Fibroblast of skin of scalp (primary cell): ENCODE measurements at places on chromosomes 7 and 10.

GRCh38 chr10:71381611-71382010 lies 15.1 kb upstream of the CDH23 start:
- no peak for DNase-seq

DNA sequence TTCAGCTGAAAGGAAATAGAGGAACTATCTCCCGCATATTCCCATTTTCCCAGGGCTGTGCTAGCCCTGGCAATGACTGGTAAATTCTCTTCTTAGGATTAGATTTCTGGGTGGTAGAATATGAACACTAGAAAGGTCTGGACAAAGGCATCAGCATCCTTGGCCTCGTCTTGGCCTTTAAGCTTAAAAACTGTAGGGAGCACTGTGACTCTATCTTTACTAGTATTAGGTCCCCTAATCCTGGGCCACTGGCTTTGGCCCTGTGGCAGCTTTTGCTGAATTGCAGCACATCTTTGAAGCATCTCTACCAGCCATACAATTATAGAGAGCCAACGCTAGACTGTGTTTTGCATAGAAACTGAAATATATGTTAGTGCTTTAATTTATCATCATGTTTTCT lies 41.5 kb upstream of the EBLN1 start:
- peak; percentile 5 for DNase-seq

DNA sequence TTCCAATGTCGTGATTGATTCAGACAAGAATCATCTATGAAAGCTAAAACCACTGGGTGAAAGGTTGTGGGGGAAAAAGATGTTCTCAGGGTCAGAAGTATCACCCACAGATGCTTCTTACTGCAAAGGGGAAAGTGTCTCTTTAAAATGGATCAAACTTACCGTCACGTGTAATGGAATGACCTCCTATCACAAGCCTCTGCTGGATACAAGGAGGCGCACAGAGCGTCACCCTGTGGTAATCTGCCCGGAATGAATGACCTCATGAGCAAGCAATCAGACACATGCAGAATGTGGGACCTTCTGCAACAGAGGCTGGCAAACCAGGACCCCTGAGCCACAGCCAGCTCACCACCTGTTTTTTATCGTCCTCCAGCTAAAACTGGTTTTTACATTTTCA lies 33.0 kb downstream of the WIPF3 start:
- DNase-seq, result peak; percentile 55

- DNase-seq, result no peak
Measured at GRCh38 chr7:88358526-88358838, 51.8 kb upstream of the STEAP4 start.

GRCh38 chr10:1174022-1174421 lies 117.8 kb downstream of the WDR37 start:
- no peak for DNase-seq

- DNase-seq, result peak; percentile 25
Measured at GRCh38 chr10:121927318-121927840, 452 bp downstream of the ATE1 start.

DNA sequence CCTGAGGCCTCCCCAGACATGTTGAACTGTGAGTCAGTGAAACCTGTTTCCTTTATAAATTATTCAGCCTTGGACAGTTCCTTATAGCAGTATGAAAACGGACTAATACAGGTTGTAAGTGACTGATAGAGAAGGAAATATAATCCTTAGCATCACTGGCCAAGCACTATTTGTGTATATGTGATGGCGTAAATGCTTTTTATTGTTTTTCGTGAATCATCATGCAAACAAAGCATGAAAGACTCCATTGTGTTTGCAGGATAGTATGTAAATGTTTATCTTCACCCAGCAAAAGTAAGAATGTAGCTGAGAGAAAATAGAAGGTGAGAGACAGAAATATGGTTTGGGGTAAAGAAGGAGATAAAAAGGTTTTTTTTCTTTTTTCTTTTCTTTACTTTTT lies 92.5 kb upstream of the LRGUK start:
- no peak for DNase-seq

- DNase-seq, result peak; percentile 30
Measured at GRCh38 chr7:46220066-46220630, 299.1 kb upstream of the IGFBP3 start.

GRCh38 chr7:76051840-76052239 lies 3.9 kb downstream of the MDH2 start:
- no peak for DNase-seq

- DNase-seq, result peak; percentile 26
Measured at GRCh38 chr7:24825931-24826661, 68.8 kb upstream of the GSDME start.

DNA sequence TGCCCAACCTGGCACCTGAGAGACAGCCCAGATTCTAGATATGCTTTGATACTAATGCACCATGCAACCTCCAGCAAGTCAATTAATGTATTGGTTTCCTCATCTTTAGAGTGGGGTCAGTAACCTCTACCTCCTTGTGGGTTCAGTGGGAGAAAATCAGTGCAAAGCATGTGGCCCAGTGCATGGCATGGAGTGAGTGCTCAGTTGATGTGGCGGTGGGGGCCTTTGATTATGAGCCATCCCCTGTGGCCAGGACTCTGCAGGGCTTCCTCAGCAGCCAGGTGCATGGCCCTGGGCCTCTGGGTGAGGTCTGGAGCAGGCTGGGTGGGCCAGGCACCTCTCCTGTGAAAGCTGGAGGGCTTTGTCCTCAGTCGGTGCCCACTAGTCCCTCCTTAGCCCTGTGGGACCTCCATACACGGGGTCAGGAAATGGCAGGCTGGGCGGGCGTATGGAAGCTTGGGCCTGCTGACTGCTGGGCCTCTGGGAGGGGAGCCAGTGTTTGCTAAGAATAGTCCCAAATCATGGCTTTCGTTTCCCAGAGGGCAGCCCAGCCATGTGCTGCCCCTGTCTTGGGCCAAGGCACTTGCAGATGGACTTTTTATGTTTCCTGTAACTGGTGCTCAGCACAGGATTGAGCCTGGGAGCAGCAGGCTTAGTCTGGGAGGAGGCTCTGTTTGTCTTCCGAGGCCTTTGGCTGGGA lies 3.4 kb downstream of the PALD1 start:
- DNase-seq, result no peak

DNA sequence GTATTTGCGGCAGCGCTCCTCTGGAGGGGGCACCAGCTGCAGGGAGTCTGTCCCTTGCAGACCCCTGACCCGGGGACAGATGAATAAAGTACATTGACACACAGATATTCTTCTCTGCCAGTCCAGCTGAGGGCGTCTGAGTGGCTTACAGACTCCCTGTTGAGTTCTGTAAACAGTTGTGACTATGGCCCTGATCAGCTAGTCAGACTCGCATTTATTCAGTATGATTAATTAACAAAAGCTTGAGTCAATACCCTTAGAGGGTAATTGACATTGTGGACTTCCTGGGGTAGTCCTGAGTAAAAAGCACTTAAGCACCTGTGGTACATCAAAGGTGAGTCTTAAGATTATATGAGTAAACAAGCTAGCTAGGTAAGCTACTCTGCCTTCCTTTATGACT lies 21.0 kb downstream of the ANKRD30A start:
- DNase-seq, result no peak

DNA sequence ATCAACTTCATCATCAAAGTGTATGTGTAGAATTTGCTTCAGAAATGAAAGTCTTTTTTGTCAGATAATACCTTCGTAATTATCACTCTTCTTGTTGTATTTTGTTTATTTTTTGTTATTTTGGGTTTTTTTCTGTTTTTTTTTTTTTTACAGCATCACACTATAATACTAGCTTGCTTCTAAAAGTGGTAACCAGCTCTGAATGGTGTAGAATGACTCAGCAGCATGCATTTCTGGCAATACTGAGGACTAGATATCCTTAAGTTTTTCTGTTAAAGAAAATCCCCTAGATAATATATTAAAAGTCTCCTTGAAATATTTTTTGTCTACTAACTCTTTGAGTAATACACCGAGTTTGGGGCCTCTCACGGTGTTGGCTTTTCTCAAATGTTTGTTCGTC lies 109.1 kb downstream of the LMBR1 start:
- DNase-seq, result no peak
